Naive thymus-derived CD4-positive, alpha-beta T cell (primary cell): ENCODE measurements at places on chromosomes 12 and 14.

DNA sequence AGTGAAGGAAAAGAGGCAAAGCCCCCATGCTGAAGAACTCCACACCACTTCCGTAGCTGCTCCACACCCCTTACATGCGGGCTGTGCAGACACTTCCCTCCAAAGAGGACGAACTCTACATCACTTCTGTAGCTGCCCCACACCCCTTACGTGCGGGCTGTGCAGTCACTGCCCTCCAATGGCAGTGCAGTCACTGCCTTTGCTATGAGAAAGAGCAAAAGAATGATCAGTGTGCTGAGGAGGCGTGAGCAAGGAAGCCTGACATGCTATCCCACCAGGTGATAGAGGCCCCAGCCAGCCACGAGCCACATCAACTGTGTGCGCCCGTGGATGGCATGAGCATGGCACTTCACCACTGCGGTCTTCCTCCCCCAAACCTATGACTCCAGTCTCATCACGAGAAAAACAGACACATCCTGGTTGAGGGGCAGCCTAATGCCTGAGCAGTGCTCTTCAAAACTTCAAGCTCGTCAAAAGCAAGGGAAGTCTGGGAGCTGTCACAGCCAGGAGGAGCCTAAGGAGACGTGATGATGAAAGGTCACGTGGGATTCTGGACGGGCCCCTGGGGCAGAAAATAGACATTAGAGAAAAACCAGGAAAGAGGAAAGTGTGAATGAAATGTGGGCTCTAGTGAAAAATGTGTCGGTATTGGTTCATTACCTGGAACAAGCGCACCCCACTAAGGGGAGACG is 60.8 kb upstream of the C14orf180 start:
- no peak for DNase-seq

GRCh38 chr14:53042480-53042879 is 91.6 kb upstream of the FERMT2 start:
- no peak for DNase-seq

DNA sequence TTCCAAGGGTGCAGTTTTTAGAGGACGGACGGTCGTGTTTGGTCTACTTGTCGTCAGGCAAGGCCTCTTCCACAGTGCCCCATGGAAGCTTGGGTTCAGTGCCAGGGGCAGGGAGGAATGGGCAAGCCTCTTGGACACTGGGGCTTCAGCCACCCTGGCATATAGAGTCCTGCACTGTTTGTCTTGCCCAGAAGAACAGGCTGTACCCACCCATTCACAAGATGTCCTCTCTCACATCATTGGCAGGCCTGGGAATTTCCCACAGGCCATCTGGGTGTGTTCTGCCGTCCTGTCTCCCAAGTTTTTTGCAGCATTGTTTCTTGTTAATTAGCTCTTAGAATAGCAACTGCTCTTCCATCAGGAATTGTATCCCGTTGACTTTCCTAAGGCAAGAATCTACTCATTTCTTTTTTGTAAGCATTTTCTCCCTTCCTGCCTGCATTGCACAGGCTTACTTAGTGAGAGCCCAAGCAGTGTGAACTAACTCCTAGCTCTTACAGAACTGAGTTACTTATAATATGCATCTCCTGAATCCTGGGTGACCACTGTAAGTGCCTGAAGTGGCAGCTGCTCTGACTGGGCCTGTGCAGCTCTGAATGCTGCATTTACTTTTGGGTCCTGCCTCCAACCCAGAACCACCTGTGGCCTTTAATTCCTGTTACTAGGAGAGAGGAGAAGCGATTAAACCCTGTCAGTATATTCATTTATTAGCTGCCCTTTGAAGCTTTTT is 149.4 kb upstream of the HIF1A start:
- DNase-seq: no peak

DNA sequence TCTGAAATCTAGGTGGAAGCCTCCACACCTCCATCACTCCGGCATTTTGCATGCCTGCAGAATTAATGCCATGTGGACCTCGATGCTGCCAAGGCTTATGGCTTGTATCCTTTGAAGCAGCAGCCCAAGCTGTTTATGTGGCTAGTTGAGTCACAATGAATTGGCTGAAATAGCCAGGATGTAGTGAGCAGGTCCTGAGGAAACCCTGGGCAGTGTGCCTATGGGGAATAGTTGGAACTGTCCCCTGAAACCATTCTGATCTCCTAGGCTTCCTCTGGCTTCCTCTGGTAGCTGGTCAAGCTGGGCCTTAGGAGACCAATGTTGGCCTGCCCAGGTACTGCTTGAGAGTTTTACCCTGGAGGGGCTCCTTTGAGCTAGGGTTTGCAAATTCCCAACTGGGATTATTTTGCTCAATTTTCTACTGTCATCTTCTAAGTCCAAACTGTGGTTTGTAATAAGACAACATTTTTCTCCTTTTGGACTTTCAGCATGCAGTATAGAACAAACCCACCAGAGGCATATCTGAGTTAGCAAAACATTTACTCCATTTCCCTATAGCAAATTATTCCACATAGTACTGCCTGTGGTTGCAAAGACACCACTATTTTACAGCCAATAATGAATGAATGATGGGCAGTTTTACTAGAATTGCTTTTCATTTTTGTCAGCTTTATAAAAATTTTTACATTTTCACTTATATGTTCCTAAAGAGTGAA is 85.1 kb upstream of the AMIGO2 start:
- DNase-seq: no peak

- DNase-seq: no peak
Observed at GRCh38 chr14:24052656-24053547, 1.1 kb downstream of the CARMIL3 start.

DNA sequence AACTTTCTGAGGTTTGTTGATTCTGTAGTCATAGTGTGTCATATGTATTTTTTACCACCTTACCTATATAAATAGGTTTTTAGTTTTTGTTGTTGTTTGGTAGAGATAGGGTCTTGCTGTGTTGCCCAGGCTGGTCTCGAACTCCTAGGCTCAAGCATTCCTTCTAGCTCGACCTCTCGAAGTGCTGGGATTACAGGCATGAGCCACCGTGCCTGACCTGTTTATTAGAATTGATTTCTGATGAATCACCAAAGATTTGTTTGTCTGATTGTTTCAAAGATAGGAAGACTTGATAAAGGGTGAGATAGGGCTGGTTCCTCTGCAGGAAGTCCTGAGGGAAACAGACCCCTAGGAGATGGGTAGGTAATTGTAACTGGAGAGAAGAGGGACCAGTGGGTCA is 481.6 kb downstream of the PCNX1 start:
- DNase-seq: no peak

DNA sequence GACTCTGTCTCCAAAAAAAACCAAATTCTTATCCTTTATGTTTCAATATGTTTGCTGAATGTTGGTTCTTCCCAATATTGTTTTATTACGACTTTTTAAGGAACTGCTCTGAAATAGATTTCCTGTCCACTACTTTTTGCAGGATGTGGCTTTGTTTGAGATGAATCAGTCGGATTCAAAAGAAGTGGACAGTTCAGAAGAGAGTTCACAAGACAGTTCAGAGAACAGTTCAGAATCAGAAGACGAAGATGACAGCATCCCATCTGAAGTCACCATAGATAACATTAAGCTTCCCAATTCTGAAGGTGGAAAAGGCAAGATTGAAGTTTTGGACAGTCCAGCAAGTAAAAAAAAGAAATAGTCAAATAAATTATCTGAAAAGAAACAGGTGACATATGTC is 8.2 kb downstream of the NOPCHAP1 start:
- DNase-seq: no peak

- DNase-seq: no peak
Observed at GRCh38 chr14:70779667-70780066, 29.6 kb downstream of the MAP3K9 start.

- DNase-seq: no peak
Observed at GRCh38 chr14:61925043-61925442, 162.8 kb downstream of the SNAPC1 start.

GRCh38 chr12:67220065-67220464 is 49.1 kb upstream of the CAND1 start:
- DNase-seq: no peak

GRCh38 chr12:57772429-57773322 is at the start of gene EEF1AKMT3:
Gene EEF1AKMT3 (plus strand): TSS chr12:57772614. CDS start chr12:57772725, 111 bp downstream.
- DNase-seq: no peak

DNA sequence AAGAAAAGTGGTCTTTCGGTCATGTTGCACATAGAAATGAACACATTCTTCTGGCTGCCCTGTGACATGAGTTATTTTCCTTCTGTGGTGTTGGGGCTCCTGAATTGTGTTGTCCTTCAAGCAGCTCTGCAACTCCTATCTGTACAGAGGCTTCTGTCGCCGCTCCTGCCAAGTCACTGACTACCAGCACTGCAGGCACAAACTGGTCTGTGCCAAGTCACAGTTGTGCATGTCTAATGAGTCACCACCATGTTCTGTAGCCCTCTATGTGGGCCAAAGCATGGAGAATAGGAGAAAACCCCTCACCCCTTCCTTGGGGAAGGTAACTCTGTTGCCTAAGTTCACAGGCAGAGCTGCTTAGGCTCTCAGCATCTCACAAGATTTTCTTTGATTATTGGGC is 283.3 kb downstream of the RPL10L start:
- DNase-seq: no peak

DNA sequence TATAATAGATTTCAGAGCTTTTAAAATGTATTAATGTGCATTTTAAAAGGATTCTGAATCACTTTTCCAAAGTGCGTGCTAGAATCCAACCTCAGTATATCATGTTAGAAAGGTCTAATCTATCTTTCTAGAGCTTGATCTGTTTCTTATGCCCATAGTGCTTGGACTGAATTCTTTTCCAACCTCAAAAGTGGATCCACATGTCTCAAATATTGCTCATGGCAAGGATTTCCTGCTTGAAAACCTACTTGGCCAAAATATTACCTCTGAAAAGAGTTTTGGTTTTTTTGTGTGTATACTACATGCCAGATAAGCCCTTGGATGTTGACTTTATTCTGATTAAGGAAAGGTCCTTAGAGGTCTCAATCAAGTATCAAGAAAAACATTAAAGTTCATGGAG is 16.9 kb upstream of the SLC6A15 start:
- no peak for DNase-seq

DNA sequence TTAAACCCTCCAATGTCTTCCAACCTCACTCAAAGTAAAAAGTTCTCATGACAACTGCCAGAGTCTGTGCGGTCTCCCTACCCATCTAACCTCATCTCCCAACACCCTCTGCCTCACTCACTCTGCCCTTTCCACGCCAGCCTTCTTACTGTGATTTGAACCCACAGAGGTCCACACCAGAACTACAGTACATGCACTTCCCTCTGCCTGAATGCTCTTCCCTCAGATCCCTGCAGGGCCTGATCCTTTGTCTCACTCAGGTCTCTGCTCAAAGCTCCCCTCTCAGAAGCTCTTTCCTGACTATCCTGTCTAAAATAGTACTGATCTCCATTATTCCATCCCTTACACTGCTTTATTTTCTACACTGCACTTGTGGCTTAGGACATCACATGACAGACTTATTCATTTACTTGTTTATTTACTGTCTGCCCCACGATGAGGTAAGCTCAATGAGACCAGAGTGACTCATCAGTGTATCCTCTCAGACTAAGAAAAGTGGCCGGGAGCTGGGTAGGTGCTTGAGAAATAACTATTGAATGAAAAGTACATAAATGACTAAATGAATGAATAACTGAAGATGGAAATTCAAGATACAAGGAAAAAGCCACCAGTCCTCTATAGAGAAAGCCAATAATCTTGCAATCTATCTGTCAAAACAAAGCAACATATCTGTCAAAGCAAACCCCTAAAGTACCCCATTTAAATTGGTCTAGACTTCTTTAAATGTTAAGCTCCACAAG is 17.1 kb downstream of the POMT2 start:
- DNase-seq: no peak

GRCh38 chr12:58465418-58465817 is 454.9 kb downstream of the LRIG3 start:
- DNase-seq: no peak

- no peak for DNase-seq
Observed at GRCh38 chr14:50344116-50344775, 32.1 kb downstream of the DMAC2L start.

DNA sequence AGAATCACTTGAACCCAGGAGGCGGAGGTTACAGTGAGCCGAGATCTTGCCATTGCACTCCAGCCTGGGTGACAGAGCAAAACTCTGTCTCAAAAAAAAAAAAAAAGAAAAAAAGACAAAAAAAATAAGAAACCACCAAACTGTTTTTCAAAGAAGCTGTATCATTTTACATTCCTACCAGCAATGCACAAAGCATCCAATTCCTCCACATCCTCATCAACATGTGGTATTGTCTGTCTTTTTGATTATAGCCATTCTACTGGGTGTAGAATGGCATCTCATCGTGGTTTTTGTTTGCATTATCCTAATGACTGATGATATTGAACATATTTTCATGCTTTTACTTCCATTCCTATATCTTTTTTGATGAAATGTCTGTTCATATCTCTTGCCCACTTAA is 36.2 kb upstream of the GNG2 start:
- DNase-seq: no peak

DNA sequence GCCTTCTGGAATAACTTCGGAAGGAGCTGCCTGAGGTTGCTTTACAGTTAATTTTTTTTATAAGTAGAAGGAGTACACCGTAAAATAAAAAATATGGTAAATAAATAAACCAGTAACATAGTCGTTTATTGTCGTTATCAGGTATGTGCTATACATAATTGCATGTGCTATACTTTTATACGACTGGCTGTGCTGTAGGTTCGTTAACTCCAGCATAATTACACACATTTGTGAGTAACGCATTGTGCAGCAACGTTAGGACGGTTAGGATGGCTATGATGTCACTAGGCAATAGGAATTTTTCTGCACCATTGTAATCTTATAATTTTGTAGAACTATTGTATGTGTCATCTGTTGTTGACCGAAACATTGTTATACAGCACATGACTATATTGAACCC is 8.5 kb downstream of the EXD2 start:
- no peak for DNase-seq

GRCh38 chr12:92294676-92295440 is 149.2 kb upstream of the BTG1 start:
- no peak for DNase-seq

- DNase-seq: no peak
Observed at GRCh38 chr12:2029851-2030250, 22.9 kb upstream of the CACNA1C start.

GRCh38 chr12:75103822-75104221 is 105.8 kb downstream of the KCNC2 start:
- no peak for DNase-seq

DNA sequence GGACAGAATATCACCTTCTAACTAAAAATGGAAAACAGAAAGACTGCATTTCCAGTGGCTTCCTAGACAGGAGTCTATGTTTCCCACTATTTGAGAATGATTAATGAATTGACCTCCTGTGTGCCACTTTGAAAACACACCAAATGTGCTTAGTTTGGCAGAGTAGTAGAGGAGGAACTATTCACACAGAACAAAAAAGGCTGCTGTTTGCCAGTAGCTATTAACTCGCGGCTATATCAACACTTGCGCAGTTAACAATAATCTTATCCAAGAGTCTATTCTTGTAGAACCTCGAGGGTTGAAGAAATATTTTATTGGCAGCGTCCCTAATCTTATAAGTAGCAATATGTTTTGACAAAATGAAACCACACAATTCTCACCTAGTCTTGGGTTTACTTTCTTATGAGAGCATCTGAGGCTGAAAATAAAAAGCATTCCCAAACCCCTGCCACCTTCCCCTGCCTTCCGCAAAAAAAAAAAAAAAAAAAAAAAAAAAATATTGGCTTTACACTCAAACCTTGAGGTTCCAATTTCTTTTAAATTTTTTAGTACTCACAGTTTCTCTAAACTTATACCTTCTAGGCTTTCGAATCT is 127.3 kb upstream of the FLRT2 start:
- DNase-seq: no peak
